ENCODE measurements at places on chromosomes 3 and 15.

- no peak for DNase-seq
Observed at GRCh38 chr3:162760789-162761188, 1264.2 kb downstream of the OTOL1 start.

- no peak for DNase-seq
Observed at GRCh38 chr3:144263706-144264105, 292.1 kb downstream of the DIPK2A start.

GRCh38 chr15:98308117-98308516 is 340.2 kb upstream of the IGF1R start:
- DNase-seq = no peak

DNA sequence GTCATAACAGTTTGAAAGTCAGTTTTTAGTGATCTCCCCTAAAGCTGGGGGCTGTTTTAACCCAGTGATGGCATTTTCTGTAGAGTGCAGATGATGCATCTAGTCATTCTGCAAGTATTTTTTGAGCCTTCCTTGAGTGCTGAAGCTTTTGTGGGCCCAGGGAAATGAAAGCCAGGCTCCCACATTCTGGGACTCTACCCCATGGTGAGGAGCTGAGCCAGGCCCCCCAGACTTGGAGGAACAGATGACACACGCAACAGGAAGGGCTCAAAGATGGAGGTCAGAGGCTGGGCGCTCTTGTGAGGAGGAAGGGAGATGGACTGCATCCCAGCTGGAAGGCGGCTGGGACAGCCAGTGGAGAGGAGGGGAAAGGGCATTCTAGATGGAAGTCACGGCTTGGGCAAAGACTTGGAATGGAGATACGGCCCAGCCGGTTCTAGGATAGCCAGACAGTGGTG is 40.8 kb downstream of the MRAS start:
- no peak for DNase-seq

DNA sequence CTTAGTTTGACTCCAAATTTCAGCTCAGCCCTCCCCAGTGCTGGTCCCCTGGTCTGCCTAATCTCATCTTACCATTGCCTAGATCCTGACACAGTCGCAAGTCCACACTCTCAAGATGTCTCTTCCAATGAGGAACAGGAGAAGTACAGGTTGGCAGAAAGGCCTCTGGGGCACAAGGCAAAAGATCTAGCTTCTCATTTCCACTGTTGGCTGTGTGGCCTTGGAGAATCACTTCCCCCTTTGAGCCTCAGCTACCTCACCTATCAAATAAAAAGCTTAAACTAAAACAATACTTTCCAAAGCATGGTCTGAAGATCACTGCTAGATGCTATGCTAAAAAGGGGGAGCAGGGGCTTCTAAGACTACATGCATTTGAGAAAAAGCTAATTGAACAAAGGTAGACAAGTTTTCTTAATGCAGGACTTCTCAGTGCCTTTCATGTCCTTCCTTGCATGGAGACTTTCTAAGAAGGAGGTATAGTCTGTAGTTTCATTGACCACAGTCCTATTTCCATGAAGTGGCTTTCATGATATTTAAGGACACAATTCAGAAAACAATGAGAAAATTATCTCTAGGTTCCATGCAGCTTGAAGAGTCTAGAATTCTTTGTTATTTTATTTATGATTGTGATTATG is 118.0 kb upstream of the RAD18 start:
- DNase-seq = peak; percentile 42

GRCh38 chr15:74259821-74260607 is 23.9 kb downstream of the CCDC33 start:
- DNase-seq = no peak

- no peak for DNase-seq
Observed at GRCh38 chr15:69042531-69042930, 28.0 kb downstream of the NOX5 start.

- DNase-seq = no peak
Observed at GRCh38 chr15:57114070-57114469, 195.6 kb downstream of the TCF12 start.

DNA sequence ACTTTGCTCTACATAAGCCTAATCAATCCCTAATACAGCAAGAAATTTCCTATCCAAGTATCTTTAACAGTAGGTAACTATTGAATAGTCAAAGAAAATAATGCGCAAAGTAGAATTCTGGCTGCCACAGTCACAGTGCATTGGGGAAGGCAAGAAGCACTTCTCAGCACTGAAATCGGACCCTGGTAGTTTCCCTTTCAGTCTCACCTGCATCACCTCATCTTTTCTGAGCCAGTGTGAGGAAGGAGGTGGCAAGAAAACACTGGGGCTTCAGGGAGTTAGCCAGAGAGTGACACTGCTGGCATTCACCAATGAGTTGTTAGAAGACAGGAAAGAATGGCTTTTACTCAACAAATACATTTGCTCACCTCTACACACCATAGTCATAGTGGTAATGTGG is 8.3 kb downstream of the TRIM42 start:
- no peak for DNase-seq

DNA sequence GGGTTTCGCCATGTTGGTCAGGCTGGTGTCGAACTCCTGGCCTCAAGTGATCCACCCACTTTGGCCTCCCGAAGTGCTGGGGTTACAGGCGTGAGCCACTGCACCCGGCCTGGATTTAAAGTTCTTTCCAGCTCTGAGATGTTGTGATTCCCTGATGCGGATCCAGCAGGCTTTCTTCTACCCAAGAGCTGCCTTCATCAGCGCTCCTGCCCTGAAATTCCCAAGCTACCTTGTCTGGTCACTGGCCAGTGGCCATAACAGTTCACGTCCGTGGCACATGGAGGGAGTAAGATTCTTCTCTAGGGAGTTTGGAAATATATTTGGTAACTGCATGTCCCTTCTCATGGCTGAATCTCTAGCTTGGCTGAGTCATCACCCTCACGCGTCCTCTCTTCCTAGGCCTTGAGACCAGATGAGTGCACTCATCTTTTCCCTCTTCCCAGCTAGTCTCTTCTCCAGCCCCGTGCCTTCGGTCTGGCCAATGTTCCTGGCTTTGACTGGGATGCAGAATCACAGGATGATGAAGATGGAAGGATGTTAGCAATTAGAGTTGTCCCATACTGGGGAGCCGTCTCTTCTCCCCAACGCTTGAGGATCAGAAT is 29.8 kb upstream of the APOD start:
- no peak for DNase-seq
